ENCODE measurements at places on chromosomes 4 and X.

- no peak for DNase-seq
These were observed 12.9 kb downstream of the PCDH18 start for GRCh38 chr4:137519406-137519805.

DNA sequence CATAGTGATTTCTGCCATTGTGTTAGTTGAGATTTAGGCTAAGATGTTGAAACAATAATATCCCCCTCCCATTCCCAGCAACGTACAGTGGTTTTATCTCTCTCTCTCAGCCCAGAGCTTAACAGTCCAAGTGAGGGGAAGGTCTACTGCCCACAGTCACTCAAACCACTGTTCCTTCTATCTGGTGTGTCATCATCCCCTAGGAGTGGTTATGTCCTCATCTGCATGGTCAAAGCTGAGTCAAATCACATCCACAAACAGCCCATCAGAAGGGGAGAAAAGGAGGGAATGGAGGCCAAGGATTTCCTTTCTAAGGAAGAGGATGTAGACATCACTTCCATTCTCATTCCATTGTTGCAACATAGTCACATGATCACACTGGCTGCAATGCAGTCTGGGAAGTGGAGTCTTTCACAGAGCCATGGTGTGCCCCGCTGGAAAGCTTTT, 42.8 kb upstream of the CHRNA9 start:
- DNase-seq, result peak; percentile 88

GRCh38 chr4:146338512-146338911, 124.2 kb downstream of the REELD1 start:
- DNase-seq, result no peak

- DNase-seq, result peak; percentile 33
These were observed 80.3 kb downstream of the ARHGAP24 start for GRCh38 chr4:85555206-85555605.

GRCh38 chrX:8364369-8365141, 100.1 kb upstream of the VCX3B start:
- no peak for DNase-seq

DNA sequence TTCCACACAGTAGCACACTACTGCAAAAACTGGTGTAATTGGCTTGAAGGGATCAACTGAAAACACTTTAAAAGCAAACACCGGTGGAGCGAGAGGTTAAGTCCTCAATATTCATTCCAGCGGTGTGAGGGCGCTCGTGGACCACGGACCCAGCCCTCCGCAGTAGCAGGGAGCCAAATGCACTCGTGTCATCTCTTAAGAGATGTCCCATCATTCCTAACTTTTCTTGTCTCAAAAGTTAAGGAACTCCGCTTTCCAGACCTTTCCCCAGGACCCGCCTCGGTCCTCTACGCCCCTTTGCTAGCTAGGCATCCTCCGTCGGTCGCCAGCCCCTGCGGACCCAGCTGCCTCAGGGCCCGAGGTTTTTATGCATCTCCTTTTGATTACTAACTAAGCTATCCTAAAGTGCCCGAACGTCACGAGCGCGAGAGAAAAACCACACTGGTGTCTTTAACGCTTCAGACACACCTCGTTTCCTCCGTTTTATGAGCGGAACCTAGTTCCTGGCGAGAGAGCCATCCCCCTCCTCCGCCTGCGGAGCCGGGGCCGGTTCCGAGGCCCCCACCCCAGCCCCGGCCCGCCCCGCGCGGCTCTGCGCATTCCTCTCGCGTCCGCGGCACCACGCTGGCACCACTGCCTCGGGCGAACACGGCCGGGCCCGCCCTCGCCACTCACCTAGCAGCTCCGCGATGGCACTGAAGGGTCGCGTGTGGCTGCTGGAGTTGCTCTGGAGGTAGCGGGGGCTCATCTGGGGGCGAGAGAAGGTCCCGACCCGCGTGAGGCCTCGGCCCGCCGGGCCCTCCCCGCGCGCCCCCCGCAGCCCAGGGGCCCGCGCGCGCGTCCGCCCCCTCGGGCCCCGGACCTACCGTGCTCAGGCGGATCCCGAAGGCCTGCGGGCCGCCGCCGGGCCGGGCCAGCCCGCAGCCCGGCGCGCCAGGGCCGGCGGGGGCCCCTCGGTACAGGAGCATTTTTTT, 723 bp downstream of the MORC4 start:
- DNase-seq, result peak; percentile 13

GRCh38 chr4:7485096-7485495, 50.4 kb upstream of the PSAPL1 start:
- DNase-seq, result no peak

- DNase-seq, result peak; percentile 48
These were observed 768 bp downstream of the MID2 start for GRCh38 chrX:107826238-107827029.

GRCh38 chrX:103818842-103819619, 13.0 kb downstream of the RAB9B start:
- peak; percentile 11 for DNase-seq

DNA sequence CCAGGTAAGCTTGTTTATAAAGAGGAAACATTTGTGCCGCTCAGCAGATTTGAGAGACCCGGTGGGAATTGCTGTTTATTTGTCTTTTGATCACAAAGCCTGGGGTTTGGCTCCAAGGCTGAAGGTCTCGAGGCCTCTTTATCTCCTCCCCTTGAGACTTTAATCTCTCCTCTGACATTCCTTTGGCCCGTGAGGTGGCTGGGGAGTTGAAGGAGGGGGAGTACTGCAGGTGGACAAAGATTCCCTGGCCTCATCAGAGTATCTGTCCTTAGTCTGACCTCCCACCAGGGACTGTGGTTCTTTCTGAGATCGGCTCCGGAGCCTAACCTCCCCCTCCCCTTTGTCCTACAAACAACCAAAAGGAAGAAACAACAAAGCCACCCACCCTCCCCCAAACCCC, 216.5 kb downstream of the MID1IP1 start:
- no peak for DNase-seq

DNA sequence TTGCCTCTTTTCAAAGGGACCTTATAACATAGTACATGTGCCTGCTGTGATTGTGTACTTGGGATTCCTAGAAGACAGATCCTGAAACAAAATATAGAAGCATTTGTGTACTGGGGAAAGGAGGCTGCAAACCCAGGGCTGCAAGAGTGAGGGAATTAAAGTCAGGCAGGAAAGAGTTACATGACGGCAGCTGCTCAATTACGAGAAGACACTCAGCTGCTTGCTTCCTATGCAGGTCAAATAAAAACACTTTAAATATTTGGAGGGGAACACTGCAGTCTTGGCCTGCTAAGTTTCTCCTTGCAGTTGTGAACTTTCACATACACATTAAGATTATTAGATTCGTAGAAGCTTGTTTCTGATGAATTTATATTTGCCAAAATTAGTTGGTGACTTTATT, 191.9 kb upstream of the CXCL13 start:
- no peak for DNase-seq

- peak; percentile 77 for DNase-seq
These were observed 4.2 kb upstream of the ABCG2 start for GRCh38 chr4:88162626-88163025.

GRCh38 chr4:47816748-47817147, 21.1 kb downstream of the CORIN start:
- peak; percentile 3 for DNase-seq

GRCh38 chr4:26993967-26994366, 133.3 kb downstream of the STIM2 start:
- no peak for DNase-seq

GRCh38 chrX:130984782-130985181, 73.4 kb upstream of the ARHGAP36 start:
- DNase-seq, result no peak

GRCh38 chrX:50988649-50989048, 78.1 kb downstream of the BMP15 start:
- DNase-seq, result peak; percentile 13

DNA sequence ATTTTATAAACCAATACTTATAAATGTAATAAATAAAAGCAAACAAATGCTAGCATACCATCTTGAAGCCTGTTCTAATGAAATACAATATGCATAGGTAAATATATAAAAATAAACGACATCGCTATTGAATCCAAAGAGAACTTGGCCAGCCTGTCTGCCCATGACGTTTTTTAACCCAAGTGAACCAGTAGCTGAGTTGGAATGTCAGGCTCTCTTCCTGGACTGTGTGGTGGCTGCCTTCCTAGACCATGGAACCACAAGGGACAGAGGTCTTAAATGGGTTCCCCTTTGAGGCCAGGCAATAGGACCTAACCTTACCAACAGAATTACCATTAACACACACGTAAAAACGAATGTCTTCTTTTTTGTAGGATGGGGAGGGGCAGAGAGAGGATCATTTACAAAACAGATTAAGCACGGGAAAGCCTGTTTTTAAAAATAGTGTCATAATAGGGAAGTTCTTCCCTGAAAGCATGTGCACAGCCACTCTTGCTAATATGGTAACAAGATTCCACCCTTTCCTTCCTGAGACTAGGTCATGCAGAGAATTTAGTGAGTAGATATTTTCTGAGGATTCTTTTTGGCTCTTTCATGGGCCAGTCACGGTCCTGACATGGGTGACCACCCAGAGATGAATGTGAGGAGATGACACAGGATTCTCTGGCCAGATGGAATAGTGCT, 69.4 kb upstream of the ACSL1 start:
- peak; percentile 91 for DNase-seq

- no peak for DNase-seq
These were observed 8.3 kb upstream of the MAP7D3 start for GRCh38 chrX:136259543-136259942.

DNA sequence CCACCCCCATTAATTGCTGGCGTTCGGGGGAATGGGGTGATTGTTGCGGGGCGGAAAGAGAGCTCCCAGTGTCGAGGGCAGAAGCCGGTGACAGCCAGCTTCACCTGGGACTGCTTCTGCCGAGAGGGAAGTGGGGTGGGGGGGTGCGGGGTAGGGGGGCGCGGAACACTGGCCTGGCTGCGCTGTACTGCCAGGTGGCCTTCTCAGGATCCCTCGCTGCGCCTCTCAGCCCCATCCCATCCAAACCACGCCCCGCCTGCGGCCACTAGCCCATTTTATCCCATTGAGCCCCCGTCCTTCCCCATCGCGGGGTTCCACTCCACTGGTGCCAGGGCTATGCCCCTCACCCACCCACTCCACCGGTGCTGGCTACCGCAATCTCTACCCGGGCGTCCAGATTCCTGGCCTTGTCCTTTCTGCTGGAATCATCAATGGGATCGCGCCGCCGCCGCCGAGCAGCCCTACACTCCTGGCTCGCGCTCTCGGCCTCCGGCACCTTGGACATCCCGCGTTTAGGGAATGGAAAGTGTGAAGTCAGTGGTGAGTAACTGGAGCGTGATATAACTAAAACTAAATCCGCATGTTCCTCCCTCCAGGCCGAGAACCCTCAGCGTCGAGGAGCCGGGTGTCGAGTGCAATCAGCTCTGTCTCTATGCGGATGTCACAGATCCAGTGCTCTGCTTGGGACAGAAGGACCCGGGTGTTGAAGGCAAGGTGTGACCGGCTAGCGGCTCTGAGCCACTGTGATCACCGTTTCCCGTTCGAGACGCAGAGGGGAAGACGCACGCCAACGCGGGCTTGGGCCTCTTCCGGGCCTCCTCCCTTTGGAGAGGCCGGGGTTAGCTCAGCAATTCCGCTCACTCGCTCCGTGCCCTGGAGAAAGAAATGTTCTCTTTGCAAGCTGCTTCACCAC, 20.5 kb downstream of the NKX3-2 start:
- no peak for DNase-seq

DNA sequence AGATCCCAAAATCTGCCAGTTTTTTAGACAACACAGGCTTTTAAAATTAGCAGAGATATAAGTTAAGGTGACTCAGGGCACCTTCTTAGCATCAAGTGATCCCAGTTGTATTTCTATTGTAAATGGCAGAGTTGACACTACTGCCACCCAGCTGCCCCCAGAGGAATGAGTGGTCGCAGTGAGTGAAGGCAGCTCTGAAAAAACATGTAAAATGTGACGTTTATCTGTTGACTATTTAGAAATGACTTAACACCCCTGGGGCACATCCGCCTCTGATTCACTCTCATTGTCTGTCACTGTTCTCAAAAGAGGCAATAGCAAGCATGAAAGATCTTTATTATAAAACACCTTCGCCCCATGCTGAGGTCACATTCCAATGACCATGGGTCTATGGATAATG, 592.4 kb downstream of the ACTRT1 start:
- no peak for DNase-seq

DNA sequence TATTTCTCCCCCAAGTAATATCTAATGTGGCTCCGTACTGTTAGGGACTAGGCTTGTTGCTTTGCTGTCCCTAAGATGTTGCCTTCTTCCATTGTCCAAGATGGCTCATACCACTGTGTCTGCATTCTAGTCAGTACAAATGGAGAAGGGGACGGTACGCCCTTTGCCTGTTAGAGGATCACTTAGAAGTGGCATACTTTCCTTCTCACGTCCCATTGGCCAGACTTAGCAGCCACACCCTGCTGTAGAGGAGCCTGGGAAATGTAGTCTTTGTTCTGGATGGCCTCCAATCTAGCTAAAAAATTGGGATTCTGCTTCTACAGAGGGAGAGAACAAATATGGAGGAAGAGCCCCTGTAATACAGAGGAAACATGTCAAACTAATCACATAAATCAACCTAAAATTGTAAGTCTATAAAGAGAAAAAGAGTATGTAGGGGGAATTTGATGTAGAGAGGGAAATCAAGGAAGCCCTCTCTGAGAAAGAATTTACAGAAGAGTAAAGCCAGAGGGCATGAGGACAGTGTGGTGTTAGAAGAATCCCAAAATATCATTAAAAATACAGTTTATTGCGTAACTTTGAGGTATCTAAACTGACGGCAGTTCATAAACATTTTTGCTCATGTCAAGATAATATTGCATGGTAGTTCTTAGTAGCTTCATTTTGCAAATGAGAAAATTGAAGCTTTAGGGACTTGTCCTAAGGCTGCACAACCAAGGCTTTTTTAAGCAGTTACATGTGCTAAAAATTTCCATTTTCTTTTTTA, 15.1 kb downstream of the PRIMPOL start:
- peak; percentile 34 for DNase-seq

- no peak for DNase-seq
These were observed 123.7 kb downstream of the AFAP1 start for GRCh38 chr4:7815981-7816380.

- DNase-seq, result no peak
These were observed 4.3 kb upstream of the NSUN7 start for GRCh38 chr4:40745285-40745984.

- DNase-seq, result no peak
These were observed 111.1 kb downstream of the KLF8 start for GRCh38 chrX:56343219-56343618.

GRCh38 chrX:25004485-25005032, 11.2 kb downstream of the ARX start:
- DNase-seq, result no peak

- DNase-seq, result no peak
These were observed 31.1 kb downstream of the TAPT1 start for GRCh38 chr4:16195209-16195608.

DNA sequence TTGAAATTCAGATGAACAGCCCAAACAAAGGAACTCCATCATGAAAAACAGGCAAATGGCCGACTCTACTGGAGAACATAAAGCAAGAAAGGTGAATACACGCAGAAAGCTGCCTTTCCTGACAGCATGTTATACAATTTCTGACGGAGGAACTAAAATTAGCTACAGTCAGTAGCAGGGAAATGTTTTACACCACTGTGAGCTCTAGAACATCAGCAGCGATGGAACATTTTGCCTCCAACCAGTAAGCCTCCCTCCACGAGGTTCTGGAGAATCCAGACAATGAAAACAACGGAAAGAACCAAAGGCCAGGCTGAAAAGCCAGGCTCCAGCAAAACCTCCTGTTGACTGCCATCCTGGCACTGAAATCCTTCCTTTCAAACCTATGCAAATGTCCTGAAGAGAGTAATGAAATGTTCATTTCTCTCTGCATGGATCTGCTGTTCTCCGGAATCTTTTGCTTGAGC, 78.9 kb downstream of the IRF2 start:
- no peak for DNase-seq

GRCh38 chr4:16104520-16104919, 20.7 kb upstream of the PROM1 start:
- no peak for DNase-seq
